ENCODE measurements at places on chromosomes 4 and X.

GRCh38 chr4:99394896-99395295 lies 40.2 kb downstream of the ADH7 start:
- no peak for DNase-seq

DNA sequence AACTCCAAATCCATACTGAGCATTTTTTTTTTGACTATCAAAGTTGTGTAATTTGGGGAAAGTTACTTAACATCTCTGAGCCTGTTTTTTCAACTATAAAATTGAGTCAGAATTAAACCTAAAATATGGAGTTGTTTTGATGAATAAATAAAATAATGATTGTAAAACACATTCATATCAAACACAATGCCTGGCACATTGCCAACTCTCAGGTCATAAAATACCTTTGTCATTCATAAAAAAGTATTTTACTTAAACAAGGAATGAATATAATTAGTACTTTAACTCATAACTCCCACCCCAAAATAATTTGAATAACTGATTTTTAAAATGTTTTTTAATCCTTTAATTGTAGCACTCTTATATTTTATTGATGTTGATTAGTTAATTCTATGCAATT lies 3.8 kb upstream of the GPR174 start:
- no peak for DNase-seq

GRCh38 chr4:125985856-125986255 lies 671.1 kb downstream of the FAT4 start:
- DNase-seq = no peak

GRCh38 chrX:55240788-55241340 lies 20.7 kb downstream of the PAGE5 start:
- DNase-seq = no peak

- DNase-seq = no peak
Observed at GRCh38 chr4:178784491-178784890, 1342.3 kb upstream of the AGA start.

DNA sequence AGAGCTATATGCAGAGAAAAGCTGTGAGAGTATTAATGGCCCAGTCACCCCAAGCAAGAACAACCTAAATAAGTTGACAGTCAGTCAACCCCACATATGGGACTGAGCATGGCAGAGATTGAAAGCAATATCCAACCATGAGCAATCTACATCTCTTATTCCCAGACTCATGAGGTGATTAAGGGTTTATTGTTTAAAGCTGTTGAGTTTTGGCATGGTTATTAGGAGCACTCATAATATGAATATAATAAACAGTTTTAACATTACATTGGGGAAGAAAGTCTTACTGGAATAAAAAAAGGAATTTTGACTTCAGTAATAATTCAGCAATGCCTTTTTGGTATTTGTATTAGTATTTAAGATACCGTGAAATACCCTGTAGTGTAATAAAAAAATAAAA lies 1627.4 kb downstream of the STIM2 start:
- no peak for DNase-seq

GRCh38 chr4:165502916-165503907 lies 124.4 kb downstream of the CPE start:
- no peak for DNase-seq

DNA sequence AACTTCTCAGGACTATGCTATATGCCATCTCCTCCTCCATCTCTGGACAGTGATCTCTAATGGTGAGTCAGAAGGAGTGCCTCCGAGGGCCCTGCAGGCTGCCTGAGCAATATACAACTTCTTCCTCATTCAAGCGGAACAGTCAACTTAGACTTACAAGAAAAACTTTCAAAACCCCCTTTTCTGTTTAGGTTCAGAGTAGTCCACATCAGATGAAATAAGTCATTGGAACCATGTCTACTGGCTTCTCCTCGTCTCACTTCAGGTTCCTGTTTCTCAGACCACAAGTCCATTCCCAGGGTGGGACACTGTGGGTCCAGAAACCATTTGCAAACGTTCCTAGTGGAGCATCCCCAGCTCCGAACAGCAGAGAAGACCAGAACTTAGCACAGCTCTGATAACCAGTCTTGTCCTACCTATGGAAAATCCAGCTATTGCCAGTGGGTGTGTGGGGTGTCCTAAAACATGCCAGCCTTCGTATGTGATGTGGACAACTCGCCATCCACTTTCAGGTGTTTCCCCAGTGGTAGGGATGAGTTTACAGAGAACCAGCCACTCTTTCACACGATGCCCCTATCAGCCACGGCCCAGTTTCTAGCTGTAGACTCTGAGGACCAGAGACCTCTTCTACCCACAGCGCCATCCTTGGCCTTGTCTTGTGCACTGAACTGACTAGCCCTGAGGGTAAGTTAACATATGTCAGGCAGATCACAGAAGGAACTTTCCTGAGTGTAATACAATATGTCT lies 32.7 kb upstream of the NKRF start:
- no peak for DNase-seq

DNA sequence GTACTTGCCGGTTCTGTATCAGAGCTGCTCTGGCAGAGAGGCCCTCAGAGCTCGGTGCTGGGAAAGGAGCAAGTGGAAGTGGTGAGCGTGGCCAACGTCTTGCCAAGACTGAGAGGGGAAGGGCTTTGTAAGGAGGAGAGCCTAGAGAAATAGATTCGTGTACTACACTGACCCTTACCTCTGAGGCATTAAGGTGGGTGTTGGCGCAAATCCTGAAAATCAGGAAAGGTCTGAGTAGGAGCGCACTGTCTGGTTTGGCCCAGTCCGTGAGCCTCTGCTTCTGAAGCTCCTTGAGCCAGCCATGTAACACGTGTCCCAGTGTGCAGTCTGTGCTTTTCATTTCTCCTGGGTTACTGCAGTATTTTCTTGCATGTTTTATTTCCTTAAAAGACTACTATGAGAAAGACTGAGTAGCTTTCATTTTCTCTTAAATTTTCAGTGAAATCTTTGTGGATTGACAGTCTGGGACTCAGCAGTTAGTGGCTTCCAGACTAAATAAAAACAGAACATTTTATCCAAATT lies 140.5 kb downstream of the SOWAHB start:
- no peak for DNase-seq

DNA sequence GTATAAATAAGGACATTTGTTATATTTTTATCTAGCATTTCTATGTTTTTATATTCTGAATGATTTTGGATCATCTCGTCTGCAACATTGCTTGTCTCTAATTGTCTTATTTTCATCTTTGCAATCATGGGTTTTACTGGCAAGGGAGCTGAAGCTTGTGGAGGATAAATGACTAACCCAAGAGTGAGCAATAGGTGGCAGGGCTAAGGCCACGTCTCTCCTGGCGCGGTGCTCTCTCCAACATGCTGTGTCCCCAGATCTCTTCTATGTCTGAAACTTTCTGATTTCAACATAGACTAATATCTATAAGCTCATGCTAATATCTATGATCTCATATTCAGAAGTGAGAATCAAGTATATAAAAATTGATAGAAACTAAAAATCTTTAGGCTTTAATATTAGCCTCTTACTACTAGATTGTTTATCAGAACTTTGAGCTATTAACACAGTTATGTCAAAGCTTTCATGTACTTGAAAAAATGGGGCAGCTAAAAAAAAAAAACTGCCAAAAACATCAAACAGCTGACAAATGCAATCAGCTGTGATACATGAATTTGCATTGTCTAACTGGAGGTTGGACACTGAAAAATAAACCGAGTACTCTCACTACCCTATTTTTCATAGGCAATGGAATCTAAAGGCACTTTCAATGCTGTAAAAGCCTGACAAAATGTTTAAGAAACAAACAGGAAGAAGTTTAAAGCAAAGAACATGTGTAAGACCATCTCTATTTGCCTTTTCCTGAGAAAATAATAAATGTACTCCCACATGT lies 169.2 kb downstream of the TMA16 start:
- DNase-seq = no peak

DNA sequence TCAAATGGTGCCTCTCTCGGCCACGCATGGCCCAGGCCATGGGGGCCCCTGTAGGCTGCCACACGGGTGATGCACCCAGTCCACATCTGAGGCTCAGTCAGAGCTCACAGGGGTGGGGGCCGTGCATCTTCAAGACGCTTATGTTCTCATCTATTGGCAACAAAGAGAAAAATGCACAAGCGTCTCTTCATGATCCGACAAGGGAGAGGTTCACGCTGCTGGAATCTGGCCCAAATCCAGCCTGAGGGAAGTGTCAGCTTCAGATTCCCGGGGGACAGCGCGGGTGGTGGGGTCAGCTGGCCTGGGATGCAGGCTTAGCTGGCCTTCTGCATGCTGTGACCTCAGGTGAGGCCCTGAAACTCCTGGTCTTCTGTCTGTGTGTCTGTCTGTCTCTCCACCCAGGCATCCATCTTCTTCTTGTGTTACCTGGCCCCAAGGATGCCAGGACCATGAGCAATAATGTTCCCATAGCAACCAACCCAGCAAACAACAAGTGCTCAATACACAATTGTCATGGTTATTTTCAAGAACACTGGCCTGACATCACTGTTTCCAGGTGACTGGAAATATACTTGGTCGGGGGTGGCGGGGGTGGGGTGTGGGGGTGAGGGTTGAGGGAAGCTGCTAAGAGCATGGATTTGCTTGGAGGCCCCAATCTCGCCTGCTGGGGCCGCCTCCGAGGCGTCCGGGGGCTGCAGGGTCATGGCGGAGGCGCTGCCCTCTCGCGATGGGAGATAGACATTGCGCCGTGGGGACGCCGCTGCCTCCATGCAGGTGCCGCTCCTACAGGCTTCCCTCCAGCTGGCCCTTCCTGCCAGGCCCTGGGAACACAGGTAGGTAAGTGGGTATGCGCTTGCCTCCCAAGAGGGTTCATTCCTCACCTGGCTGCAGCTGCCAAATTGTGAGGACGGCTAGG lies 48.3 kb downstream of the ABLIM2 start:
- DNase-seq = no peak

DNA sequence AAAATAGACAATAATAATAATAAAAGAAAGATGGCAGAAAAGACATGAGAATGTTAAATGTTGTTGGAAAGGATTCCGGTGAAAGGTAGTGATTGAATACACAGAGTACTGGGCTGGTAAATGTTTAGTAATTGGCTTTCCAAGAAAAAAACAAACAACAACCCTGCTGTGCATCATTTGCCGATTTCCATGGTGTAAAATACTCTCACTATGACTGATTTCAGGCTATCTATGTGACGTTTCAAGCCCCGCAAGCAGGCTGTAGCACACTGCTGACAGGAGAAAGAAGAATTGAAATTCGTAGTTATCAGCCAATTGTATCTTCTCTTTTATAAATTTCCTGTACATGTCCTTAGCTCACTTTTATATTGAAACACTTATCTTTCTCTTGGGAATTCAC lies 13.6 kb upstream of the SEPTIN6 start:
- DNase-seq = no peak

DNA sequence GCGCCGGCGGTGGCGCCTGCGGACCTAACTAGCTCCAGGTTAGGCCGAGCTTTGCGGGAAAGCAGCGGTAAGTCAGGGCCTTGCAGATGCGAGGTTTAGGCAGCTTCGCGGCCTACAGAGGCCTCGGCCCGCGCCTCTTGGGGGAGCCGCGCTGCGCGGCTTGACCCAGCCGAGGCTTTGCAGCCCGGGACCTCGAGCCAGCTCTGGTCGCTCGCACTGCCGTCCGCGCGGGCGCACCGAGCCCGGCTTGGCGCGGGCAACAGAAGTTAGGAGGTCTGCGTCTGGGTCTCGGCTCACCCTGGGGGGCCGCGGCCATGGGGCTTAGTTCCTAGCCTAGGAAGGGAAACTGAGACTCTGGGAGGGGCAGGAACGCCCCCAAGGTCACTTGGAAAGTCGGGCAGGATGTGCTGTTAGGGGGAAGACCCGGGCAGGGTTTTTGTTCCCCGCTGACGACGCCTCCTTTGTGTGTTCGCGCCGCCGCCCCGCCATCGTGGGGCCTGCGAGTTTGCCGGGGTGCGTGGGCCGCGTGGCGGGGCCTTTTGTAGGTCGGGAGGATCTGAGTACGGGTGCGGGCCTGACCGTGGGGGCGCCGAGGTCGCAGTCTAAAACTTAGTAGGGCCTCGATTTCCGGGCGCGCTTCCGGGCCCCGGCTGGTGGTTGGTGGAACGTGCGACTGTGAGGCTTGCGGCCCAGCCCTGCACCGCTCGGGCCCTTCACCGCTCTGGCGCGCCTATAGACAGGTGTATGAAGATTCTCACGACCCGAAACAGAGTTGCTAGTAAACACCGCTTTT lies 482 bp downstream of the RNF4 start:
- peak; percentile 57 for DNase-seq
